Activated CD8-positive, alpha-beta memory T cell treated with anti-CD3 and anti-CD28 coated beads, Interleukin-2, amount 50 U/mL, for 48 hours (primary cell): ENCODE measurements at places on chromosomes 6 and 20.

- no peak for DNase-seq
Measured at GRCh38 chr6:45184937-45185336, 143.2 kb upstream of the RUNX2 start.

- DNase-seq = no peak
Measured at GRCh38 chr20:38935285-38935684, 9.1 kb downstream of the FAM83D start.

GRCh38 chr20:20836836-20837235 is 124.4 kb upstream of the RALGAPA2 start:
- no peak for DNase-seq

- no peak for DNase-seq
Measured at GRCh38 chr6:70563530-70563929, 3.2 kb upstream of the SDHAF4 start.

DNA sequence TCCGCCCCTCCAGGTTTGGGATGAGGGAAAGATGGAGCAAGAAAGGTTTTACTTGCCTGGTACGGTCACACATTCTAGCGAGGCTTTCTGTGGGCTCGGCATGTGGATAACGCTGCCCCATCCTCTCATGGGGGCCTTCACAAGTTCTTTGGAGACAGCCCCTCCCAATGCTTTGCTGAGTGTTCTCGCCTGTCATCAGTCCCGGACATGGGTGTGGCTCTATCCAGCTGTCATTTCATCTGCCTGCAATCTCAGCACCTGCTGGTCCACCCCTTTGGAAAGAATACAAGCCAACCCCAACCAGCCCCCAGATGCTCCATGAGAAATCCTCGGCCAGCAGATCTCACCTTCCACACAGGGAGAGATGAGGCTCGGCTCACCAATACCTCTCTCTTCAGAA is 30.3 kb upstream of the MDGA1 start:
- DNase-seq = no peak

DNA sequence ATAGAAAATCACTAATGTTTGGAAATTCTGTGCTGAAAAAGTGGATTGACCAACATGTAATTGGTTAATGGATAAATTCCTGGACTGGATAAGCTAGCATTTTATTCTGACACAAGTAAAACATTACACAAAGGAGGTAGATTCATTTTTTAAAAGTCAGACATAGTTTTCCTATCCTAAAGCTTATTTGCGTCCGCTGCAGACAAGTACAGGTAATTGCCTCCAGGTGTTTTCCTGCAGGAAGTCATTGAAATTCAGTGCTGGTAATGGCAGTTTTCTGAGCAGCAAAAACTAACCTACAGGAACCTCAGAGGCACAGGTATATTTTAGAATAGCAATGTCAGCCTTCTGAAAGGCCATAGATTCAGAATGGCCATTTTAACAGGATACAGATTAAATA is 20.0 kb upstream of the HIVEP1 start:
- DNase-seq = no peak

- no peak for DNase-seq
Measured at GRCh38 chr6:84193114-84193708, 34.2 kb downstream of the CEP162 start.

DNA sequence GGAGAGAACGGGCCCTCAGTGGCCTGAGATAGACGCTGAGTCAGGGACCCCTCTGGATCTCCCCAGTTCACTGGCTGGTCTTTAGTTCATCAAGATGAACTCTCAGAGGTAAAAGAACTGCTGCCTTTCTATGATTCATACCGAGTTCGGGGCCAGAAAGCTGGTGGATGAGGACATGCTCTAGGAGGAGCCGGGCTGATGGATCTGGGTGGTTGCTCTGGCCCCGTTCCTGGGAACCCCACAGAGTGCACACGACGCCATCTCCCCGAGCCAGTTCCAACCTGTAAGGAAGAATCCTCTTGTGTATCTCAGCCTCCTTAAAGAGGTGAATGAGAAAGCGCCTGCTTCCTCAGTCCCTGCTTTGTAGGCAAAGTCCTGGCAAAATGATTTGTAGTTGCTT is 142.6 kb upstream of the PDE10A start:
- DNase-seq = no peak

DNA sequence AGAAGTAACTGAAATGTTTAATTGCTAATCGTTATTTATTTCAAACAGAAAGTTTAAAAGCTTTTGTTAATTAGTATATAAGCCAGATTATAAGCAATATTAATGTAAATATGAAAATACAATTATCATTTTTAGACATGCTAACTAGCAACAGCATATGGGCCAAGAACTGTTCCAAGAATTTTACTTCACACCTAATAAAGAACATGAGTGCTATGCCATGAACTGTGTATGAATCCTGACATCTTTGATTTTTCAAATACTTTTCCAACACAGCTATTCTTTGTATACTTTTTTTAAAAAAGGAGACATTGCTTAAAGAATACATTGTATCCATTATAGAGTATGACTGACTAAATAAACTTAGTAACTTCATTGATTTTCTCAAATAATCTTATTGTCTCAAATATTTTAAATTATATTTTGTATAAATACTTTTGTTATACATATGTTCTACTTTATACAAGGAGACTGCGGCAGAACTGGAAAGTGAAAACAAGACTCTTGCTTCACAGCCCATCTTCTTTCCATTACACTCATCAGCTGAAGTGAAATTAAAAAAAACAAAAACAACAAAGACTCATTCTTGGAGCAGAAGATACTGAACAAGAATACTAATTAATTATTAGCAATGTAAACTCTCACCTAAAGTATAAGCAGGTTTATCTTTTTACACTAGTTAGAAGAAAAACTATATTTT is 89.9 kb downstream of the EPHA7 start:
- DNase-seq = no peak

DNA sequence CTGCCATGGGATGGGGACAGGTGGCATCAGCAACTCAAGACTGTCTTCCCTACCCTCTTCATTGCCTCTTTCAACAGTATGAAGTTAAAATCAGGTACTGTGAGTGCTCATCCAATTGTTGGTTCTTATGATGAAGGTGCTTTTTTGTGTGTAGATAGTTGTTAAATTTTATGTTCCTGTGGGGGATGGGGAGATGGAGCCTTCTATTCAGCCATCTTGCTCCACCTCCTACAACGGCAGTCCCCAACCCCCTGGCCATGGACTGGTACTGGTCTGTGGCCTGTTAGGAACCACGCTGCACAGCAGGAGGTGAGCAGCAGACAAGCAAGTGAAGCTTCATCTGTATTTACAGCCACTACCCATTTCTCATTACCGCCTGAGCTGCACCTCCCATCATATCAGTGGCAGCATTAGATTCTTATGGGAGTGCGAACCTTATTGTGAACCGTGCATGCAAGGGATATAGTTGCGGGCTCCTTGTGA is 47.8 kb upstream of the TOP1 start:
- no peak for DNase-seq

DNA sequence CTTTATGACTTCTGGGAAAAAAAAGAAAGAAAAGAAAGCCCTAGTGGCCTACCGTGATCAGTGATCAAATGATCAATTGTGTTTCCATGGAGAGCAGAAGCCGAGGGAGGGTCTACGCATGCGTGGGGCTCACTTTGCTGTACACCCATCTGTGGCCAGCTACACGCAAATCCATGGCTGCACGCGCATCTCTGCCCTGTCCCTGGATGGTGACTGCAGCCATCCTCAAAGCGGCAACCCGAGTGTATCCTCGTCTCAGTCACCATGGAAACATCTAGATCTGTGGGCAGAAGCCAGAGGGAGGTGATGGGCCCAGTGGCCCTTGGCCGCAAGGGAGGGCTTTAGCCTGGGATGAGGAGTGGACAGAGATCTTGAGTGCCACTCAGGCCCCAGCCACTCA is 785 bp upstream of the ULBP3 start:
- DNase-seq = no peak

- no peak for DNase-seq
Measured at GRCh38 chr6:44558024-44558831, 170.7 kb downstream of the CDC5L start.

GRCh38 chr20:57638173-57638894 is 18.1 kb upstream of the ZBP1 start:
- DNase-seq = no peak

GRCh38 chr20:58048096-58048702 is 180.3 kb downstream of the ANKRD60 start:
- peak; percentile 41 for DNase-seq

GRCh38 chr20:48333707-48334106 is 494.1 kb downstream of the PREX1 start:
- DNase-seq = no peak

DNA sequence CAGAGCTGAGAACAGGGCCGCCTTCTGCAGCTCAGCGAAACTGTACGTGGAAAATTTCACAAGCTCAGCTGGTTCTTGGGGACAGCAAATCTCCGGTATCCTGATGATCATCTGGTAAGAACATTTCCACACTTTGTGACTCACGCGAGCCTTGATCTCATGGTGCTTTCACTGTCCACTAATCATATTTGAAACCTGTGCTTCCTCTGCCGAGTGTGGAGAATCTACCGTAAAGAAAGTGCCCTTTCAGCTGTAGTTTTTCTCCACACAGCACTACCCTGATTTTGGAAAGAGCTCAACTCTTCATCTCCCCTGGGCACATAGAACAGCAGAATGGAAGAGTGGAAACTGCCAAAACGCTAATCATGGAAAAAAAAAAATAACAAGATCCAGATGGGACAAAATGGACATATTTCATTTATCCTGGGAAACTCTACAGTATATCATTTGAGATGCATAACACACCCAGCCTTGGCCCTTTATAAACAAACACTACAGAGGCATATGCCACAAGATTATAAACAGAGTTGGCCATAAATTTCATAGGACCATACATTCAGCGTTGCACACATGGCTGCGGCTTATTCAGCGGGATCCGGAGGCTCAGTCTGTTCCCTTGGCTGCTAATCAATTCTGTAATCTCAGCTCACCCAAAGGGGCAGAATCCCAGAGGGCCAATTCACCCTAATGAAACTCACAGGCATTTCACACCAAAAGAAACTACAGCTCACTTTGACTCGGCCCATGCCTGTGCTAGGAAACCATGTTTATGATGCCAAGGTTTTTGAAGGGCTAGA is 434.5 kb downstream of the HDGFL1 start:
- no peak for DNase-seq

DNA sequence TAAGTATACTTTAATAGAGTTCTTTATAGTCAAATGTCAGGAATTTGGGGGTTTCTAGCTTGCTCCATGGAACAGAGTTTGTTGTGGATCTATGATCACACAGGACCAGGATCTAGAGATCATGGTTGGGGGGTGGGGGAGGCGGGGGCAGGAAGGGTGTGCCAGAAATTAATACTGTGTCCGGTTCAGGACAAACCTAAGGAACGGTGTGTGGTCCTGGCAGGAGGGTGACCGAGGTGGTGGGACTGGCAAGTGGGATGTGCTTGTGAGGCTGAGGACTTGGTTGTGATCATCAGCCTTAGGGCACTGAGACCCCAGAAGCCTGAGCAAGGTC is 27.9 kb downstream of the GSTA3 start:
- DNase-seq = no peak
